Stimulated activated naive CD4-positive, alpha-beta T cell treated with Interleukin-2 at 50 U/mL for 16 hours (primary cell): ENCODE measurements at places on chromosomes 3 and 15.

GRCh38 chr3:159196359-159196758, 394.5 kb downstream of the MFSD1 start:
- no peak for DNase-seq

DNA sequence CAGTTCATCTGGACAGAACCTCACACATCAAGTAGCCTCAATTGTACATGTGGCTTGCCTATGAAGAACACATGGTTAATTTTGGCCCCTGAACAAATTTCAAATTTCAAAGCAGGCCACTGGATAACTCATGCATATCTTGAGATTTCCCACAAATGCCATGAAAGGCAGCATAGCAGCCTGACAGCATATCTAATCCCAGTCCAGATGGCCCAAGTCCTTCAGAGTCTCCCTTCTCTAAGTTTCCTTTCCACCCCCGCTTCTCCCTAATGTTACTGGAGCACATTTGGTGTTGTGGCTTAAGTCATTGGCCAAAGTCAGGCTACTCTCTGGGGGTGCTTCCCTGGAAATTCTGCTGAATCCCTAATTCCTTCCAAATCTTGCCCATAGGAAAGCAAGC, 53.8 kb upstream of the COL6A6 start:
- no peak for DNase-seq

GRCh38 chr3:122916084-122916483, 111.5 kb downstream of the SEMA5B start:
- no peak for DNase-seq

DNA sequence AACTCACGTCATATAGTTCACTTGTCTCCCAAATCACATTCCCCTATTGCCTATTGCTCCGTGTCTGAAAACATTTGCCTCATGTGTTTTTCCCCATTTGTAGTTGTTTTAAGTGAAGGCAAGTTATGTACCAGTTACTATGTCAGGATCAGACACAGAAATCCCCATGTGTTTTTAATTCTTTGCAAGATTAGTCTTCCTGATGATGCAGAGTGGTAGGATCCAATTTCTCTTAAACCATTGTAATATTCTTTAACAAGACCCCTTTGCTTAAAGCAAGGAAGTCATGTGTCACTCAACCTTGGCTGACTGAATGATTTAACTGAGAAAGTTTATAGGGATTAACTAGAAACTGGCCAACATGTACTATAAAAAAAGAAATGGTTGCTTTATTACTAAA, 164.4 kb downstream of the OPA1 start:
- DNase-seq, result no peak

DNA sequence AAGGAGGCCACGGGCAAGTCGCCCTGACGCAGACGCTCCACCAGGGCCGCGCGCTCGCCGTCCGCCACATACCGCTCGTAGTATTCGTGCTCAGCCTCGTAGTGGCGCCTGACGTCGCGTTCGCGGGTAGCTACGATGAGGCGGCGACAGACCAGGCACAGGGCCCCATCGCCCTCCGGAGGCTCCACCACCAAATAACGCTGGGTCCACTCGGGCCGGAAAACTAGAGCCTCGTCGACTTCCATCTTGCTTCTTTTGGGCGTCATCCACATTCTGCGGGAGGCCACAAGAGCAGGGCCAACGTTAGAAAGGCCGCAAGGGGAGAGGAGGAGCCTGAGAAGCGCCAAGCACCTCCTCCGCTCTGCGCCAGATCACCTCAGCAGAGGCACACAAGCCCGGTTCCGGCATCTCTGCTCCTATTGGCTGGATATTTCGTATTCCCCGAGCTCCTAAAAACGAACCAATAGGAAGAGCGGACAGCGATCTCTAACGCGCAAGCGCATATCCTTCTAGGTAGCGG, at the start of gene EPM2AIP1:
Gene EPM2AIP1, minus strand, starts transcription at position 326 of the 520 bp plus-strand sequence. Its CDS starts 54 bp downstream, at position 272.
- DNase-seq, result no peak

GRCh38 chr3:29605845-29606244, 325.0 kb downstream of the RBMS3 start:
- DNase-seq, result no peak

DNA sequence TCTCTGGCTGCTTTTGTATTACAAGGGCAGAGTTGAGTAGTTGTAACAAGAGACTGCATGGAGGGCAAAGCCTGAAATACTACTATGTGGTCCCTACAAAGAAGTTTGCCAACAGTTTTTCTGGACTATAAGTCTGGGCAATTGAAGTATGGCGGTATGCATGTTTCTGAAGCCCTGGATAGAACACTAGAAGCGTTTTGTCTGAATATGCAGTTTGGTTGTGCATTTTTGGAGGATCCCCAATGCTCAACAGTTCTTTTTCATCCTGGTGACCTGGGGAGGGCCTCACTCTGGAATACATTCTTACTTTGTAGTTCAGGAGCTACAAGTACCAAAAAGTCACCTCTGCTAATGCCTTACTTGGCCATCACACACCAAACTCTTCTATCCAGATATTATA, 29.6 kb downstream of the SH3GL3 start:
- DNase-seq, result no peak

- DNase-seq, result no peak
These were observed 84.0 kb downstream of the DUT start for GRCh38 chr15:48415036-48415886.

- no peak for DNase-seq
These were observed 4.3 kb downstream of the ARHGEF26 start for GRCh38 chr3:154125378-154126030.
